Colonic mucosa (tissue), 4 donors: ENCODE measurements at places on chromosomes 7 and 10. TPM values are rescaled to one million over a fixed set of nuclear protein-coding genes. Genes with fewer than 3 reads are reported as not detected.

DNA sequence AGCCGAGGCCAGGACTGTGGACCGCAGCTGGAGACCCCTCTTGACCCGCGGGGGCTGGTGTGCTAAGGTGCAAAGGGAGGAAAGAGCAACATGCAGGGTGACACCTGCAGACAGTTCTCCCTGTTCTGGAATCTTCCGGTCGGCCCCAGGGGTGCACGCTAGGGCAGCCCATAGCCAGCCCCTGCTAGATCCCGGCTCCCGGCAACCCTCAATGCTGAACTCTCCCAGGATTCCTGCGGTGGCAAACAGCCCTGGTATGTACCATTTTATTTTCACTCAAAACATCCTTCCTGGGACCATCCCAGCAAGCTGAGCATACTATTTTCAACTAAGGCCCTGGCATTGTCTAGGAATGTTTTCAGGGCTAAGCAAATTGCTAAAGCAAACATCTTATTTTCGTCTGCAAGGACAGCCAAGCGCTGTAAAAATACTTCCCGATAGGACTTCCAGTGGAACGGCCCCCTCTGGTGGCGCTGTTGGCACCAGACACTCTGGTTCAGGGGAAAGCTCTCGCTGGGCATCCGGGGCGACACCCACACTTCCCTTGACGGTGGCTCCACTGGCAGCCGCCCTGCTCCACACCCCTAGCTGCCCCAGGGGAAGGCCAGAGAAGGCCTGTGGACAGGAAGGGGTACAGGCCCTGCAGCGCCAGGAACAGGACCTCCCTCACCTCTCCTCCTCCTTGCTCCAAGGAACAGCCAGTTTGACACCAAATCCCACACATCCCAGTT lies 99.4 kb downstream of the CTBP2 start:
- peak overlapping the region; percentile 52 for H3K27ac ChIP-seq
- H3K4me1 ChIP-seq: peaks cover 26% of the 10 kb centered on the region
- peak; percentile 92 for DNase-seq
- no peak overlapping the region for H3K4me3 ChIP-seq

CALHM1 gene
- not detected for total RNA-seq

DNA sequence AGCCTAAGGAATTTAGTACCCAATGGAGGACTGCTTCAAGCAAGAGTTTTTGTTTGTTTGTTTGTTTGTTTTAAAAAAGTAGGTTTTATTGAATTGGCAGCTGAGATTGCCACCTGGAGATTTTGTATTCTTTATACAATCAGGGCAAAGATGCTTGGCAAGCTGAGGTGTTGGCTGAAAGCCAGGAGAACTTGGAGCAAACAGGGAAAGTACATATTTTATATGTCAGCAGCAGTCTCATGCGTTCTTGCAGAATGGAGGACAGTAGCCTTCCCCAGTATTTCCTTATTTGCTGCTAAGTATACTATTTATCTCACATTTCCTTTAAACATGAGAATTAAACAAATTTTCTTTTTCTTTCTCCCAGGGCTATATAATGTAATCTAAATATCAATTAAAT lies 22.6 kb upstream of the ICA1 start:
- H3K4me1 ChIP-seq: no peaks in the 10 kb centered on the region
- no peaks in the 10 kb centered on the region for H3K36me3 ChIP-seq
- H3K27ac ChIP-seq: no peak overlapping the region
- no peaks in the 10 kb centered on the region for H3K27me3 ChIP-seq

GNGT1 gene
- not detected for total RNA-seq

DNA sequence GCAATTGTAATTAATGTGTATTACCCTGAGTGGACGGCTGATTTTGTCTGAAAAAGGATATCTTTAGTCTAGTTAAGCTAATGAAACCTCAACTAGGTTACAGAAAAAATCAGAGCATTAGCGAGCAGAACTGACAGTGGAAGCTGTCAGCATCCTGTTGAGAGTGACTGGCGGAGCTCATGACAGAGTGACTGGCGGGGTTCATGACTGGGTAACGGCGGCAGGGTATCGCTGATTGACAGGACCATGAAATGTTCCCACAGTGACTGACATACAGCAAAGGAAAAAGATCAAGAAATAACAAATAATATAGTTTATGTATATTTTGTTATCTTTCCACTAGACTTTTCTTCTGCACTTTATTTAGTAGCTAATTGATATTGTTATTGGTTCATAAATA lies 202.5 kb upstream of the AGK start:
- no peak overlapping the region for H3K4me3 ChIP-seq
- DNase-seq: no peak
- no peak overlapping the region for H3K27ac ChIP-seq
- H3K4me1 ChIP-seq: no peaks in the 10 kb centered on the region

DNA sequence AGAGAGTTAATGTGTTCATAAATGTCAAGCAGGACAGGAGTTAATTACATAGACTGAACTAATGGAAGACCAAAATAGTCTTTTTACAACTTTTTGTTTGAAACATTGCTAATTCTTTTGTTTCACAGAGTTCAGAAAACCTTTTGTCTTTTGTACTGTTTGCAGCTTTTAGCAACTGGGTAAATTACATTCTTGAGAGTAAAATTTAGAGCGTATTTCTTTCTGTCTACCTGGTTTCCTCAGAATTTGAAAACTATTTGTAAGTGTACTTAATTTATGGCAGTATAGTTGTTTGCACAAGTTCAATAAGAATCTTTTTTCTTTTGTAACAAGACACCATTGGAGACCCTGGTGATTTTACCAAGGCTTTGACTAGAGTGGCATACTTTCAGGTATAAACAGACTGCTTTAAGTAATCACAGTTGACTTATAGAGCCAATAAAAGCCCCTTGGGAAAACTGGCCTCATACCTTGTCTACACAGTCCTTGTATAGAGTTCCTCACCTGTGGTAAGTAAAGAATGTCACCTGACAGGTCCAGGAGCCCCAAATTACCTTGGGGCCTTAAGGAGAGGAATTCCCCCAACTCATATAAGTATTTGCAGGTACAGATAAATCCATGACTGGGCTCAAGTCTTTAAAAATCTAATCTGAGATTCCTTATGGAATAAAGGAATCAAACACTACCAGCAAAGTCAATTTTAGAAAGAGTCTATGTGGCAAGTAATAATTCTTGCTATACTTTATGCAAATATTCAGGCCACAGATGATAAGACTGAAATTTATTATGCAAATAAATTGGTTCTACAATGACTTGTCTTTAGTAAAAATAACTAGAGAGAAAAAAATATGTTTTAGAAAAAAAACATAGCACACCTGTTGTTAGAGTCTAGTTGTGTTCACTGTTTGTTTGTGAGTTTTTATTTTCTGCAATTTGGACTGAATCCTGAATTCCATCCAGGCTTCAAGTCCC lies 23.6 kb upstream of the CREB3L2 start:
- DNase-seq: no peak
- no peaks in the 10 kb centered on the region for H3K4me1 ChIP-seq
- H3K36me3 ChIP-seq: no peaks in the 10 kb centered on the region
- H3K27ac ChIP-seq: no peak overlapping the region
- H3K4me3 ChIP-seq: no peak overlapping the region
- H3K27me3 ChIP-seq: no peaks in the 10 kb centered on the region

GRCh38 chr7:151235091-151235787 lies 3.0 kb downstream of the CHPF2 start:
- no peaks in the 10 kb centered on the region for H3K27me3 ChIP-seq
- no peak for DNase-seq
- peaks cover 10% of the 10 kb centered on the region for H3K4me1 ChIP-seq

GRCh38 chr7:92658671-92659070 lies 68.5 kb upstream of the FAM133B start:
- no peaks in the 10 kb centered on the region for H3K27me3 ChIP-seq
- no peak overlapping the region for H3K4me3 ChIP-seq
- no peaks in the 10 kb centered on the region for H3K4me1 ChIP-seq
- DNase-seq: no peak

UNCX gene
- total RNA-seq: not detected

GRCh38 chr7:102874966-102875365 lies 37.8 kb upstream of the LRRC17 start:
- H3K27ac ChIP-seq: no peak overlapping the region
- no peaks in the 10 kb centered on the region for H3K27me3 ChIP-seq
- no peaks in the 10 kb centered on the region for H3K4me1 ChIP-seq
- no peak for DNase-seq

- no peak overlapping the region for H3K4me3 ChIP-seq
- H3K27me3 ChIP-seq: no peaks in the 10 kb centered on the region
- DNase-seq: no peak
- no peaks in the 10 kb centered on the region for H3K36me3 ChIP-seq
- no peak overlapping the region for H3K27ac ChIP-seq
- no peaks in the 10 kb centered on the region for H3K4me1 ChIP-seq
Measured at GRCh38 chr7:125606671-125607070, 677.0 kb upstream of the POT1 start.

- no peak overlapping the region for H3K4me3 ChIP-seq
- no peak for DNase-seq
- no peaks in the 10 kb centered on the region for H3K4me1 ChIP-seq
- no peaks in the 10 kb centered on the region for H3K36me3 ChIP-seq
- H3K27ac ChIP-seq: no peak overlapping the region
- no peaks in the 10 kb centered on the region for H3K27me3 ChIP-seq
Measured at GRCh38 chr10:50997461-50997860, 76.8 kb upstream of the PRKG1 start.

- H3K4me1 ChIP-seq: no peaks in the 10 kb centered on the region
- no peak for DNase-seq
- no peaks in the 10 kb centered on the region for H3K27me3 ChIP-seq
- H3K27ac ChIP-seq: no peak overlapping the region
- no peaks in the 10 kb centered on the region for H3K36me3 ChIP-seq
Measured at GRCh38 chr7:46344533-46344932, 423.5 kb upstream of the IGFBP3 start.

GRCh38 chr7:155581954-155582353 lies 35.6 kb upstream of the CNPY1 start:
- no peaks in the 10 kb centered on the region for H3K27me3 ChIP-seq
- H3K4me3 ChIP-seq: no peak overlapping the region
- DNase-seq: no peak
- H3K36me3 ChIP-seq: no peaks in the 10 kb centered on the region
- H3K27ac ChIP-seq: no peak overlapping the region

GRCh38 chr10:46216836-46217751 lies 69.7 kb upstream of the ANTXRL start:
- no peaks in the 10 kb centered on the region for H3K27me3 ChIP-seq
- DNase-seq: peak; percentile 12
- H3K4me3 ChIP-seq: no peak overlapping the region
- no peaks in the 10 kb centered on the region for H3K4me1 ChIP-seq
- H3K27ac ChIP-seq: no peak overlapping the region
- H3K36me3 ChIP-seq: no peaks in the 10 kb centered on the region
